Vagina (tissue), 2 donors: ENCODE measurements at places on chromosomes 1 and 21. TPM values are rescaled to one million over a fixed set of nuclear protein-coding genes. Genes with fewer than 3 reads are reported as not detected.

Gene SYT11
- total RNA-seq: 20.9 TPM

GRCh38 chr1:205279986-205280385 is 41.6 kb downstream of the NUAK2 start:
- H3K27me3 ChIP-seq: no peaks in the 10 kb centered on the region
- H3K27ac ChIP-seq: no peak overlapping the region
- H3K36me3 ChIP-seq: no peaks in the 10 kb centered on the region
- DNase-seq: no peak
- H3K4me1 ChIP-seq: peaks cover 28% of the 10 kb centered on the region

DNA sequence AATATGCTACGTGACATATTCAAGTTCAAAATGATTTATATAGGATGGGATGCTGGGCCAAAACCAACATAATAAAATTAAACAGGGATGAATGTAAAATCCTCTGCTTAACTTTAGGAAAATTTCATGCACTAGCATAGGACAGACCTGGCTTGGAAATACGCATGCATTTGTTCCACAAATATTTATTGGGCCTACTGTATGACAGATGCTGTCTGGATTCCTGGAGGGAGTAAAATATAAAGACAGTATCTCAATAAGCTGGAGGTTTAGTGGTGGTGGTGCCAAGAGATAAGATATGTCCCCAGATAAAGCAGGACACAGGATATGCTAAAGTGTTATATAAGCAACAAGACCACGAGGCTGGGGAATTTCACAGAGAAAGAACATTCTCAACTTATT is 15.1 kb downstream of the RCSD1 start:
- no peak overlapping the region for H3K27ac ChIP-seq
- H3K36me3 ChIP-seq: no peaks in the 10 kb centered on the region
- H3K4me3 ChIP-seq: no peak overlapping the region
- H3K27me3 ChIP-seq: no peaks in the 10 kb centered on the region
- no peak for DNase-seq

DNA sequence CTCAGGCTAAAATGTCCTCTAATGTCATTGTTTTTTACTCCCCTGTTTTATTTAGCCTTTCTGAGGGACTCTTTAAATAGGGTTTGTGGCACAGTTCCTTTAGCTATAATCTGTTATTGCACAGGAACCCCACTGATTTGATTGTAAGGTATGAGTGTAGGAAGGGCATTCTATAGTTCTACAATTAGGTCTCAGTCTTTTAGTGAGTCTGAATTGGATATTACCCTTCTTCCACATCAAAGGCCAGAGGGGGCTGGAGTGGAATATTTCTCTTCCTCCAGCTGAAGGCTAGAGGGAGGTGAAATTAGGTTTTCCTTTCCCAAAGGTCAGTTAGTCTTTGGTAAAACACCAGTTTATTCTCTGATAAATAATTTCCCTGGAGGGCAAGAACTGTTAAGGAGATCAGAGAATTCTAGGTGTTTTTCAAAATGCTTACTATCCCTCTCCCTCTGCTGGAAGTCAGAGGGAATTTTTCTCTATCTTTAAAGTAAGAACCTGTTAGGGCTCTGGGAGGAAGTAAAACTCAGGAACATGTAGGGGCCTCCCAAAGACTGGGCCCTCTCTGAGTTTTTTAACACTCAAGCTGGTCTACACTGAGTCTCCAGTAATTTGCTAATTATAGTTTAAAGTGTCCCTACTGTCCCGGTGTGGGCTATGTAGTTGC is 176.3 kb upstream of the ZNHIT6 start:
- DNase-seq: no peak
- H3K27me3 ChIP-seq: no peaks in the 10 kb centered on the region
- H3K27ac ChIP-seq: no peak overlapping the region
- no peak overlapping the region for H3K4me3 ChIP-seq
- no peaks in the 10 kb centered on the region for H3K4me1 ChIP-seq

DNA sequence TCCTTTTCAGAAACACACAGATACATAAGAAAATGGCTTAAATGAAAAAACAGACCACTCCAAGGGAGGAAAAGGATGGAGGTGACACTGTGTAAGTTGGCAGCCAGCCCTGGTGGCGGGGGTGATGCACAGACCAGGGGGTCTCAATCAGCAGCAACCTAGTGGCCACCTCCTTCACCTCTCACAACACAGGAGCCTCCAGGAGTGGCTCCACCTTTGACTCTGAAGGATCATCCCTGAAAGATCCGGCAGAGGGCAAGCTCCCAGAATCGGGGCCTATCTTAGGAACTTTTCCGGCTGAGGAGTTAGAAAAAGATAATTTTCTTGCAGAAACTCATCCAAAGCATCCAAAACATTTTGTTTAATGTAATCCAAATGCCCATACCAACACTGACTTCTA is 51.2 kb upstream of the SMYD2 start:
- no peaks in the 10 kb centered on the region for H3K27me3 ChIP-seq
- no peak overlapping the region for H3K27ac ChIP-seq
- H3K4me3 ChIP-seq: no peak overlapping the region
- no peaks in the 10 kb centered on the region for H3K36me3 ChIP-seq

DNA sequence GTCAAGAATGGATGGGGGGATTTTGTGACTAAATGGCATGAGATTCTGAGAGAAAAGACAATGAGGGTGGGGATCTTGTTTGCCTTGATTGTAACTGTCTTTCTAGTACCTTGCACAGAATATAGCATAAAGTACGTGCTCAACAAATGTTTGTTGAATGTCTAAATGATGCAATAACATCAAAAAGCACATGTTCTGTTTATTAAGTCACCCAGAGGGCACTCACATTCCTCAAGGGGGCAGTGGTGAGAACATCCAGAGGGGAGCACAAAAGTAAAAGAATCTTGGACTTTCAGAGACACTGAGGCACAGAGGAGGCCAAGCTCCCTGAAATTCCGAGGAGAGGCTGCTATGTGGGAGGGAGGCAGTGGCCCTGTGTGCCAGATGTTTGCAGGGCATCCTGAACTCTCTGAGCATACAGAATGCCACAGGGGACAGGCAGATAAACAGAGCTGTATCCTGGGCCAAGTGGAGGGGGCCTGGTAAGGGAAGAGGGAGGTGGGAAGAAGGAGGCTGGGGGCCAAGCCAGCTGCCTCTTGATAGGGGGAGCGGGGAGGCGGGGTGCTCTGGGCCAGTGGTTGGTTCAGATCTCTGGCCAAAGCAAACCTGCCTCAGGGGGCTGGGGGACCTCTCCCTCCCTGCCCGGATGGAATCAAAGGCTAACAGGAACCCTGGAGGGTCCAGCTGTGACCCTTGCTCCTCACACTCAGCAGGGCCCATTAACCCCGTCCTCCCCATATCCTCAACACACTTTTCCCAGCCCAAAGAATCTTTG is 6.5 kb upstream of the ATP1A2 start:
- no peak overlapping the region for H3K4me3 ChIP-seq
- H3K27me3 ChIP-seq: no peaks in the 10 kb centered on the region
- H3K27ac ChIP-seq: no peak overlapping the region
- H3K36me3 ChIP-seq: no peaks in the 10 kb centered on the region
- DNase-seq: no peak
- H3K4me1 ChIP-seq: no peaks in the 10 kb centered on the region

DNA sequence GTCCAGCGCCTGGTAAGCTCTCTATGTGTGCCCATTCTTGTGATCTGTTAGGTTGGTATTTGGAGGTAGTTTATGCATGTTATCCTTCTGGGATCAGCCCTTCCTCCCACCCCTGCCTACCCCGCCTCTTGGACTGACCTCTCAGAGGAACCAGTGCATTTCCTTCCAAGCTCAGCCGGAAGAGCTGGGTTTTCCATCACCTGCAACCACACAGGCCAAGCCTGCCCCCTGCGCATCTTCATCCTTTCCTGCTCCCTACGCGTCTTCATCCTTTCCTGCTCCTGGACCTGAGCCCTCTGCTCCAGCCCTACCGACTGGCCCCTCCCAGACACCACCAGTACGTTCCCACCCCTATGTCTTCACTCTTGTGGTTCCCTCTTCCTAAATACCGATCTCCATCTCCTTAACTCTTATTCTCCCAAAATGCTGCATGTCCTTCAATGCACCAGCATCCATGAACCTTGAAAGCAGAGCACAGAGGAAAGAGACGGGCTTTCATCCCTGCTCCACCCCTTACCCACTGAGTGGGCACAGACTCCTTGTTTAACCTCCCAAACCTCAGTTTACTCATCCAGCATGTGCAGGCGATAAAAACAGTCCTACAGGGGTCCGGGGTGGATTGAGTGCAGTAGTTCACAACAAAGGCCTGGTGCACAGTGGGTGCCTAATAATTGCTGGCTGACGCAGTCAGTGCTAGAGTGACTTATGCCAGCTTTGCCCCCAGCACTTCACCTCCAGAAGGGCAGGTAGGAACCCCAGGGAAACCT is 526.3 kb downstream of the MATN1 start:
- peak; percentile 81 for DNase-seq
- H3K27me3 ChIP-seq: no peaks in the 10 kb centered on the region
- H3K4me1 ChIP-seq: peaks cover 13% of the 10 kb centered on the region
- no peaks in the 10 kb centered on the region for H3K36me3 ChIP-seq
- H3K4me3 ChIP-seq: no peak overlapping the region

DNA sequence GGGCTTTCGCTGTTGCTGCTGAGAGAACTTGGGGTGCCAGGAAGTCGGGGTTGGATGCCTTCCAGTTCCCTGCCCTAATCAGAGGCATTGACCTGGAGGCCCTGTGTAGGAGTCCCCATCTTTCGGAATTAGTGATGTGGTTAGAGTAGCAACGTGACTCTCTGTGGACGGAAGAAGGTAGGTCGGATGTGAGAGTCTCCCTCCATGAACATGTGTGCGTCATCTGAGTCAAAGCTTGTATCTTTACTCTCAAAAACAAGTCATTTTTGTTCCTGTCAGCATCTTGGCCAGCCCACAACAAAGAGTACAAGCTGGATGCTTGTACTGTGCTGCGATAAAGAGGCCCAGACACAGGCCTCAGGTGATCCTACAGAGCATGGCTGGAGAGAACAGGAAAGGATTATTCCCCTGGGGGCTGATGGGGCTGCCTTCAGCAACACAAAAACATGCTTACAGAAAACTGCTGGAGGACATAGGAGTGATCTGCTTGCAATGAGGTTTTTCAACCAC is 31.0 kb upstream of the IL10 start:
- H3K36me3 ChIP-seq: no peaks in the 10 kb centered on the region
- no peak for DNase-seq
- H3K4me3 ChIP-seq: no peak overlapping the region

Gene MPL
- not detected for total RNA-seq

Gene C8B
- total RNA-seq: not detected

Gene DNAJC6
- total RNA-seq: 5.6 TPM

- H3K27ac ChIP-seq: no peak overlapping the region
- no peaks in the 10 kb centered on the region for H3K27me3 ChIP-seq
- H3K4me3 ChIP-seq: no peak overlapping the region
- H3K36me3 ChIP-seq: no peaks in the 10 kb centered on the region
- DNase-seq: no peak
These were observed 287.2 kb downstream of the SRGAP2C start for GRCh38 chr1:121472017-121472416.

GRCh38 chr1:207004931-207005830 is 27.4 kb downstream of the C1orf116 start:
- no peak overlapping the region for H3K27ac ChIP-seq
- no peaks in the 10 kb centered on the region for H3K27me3 ChIP-seq
- DNase-seq: no peak
- no peak overlapping the region for H3K4me3 ChIP-seq
- H3K36me3 ChIP-seq: no peaks in the 10 kb centered on the region
- H3K4me1 ChIP-seq: no peaks in the 10 kb centered on the region

DNA sequence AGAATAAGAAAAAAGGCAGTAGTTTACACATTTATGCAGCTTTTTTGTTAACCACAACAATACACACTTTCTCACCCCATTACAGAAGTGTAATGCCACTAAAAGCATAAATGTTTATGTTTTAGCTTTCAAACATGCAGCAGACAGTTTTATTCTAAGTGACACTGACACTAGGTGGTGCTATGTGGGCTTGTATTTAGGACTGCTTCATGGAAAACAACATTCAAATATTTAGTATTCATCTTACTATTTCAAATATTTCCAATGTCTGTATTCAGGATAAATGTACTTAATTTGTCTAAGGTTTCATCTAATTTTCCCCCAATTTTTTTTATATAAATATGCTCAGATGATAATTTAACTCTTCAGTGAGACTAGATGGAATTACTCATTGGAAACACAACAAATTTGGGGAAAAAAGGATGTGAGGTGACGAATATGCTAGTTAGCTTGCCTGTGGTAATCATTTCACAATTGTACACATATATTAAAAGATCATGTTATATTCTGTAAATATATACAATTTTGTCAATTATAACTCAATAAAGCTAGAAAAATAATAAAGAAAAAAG is 71.4 kb downstream of the USP1 start:
- no peaks in the 10 kb centered on the region for H3K4me1 ChIP-seq
- DNase-seq: no peak
- H3K27ac ChIP-seq: no peak overlapping the region
- peaks cover 27% of the 10 kb centered on the region for H3K36me3 ChIP-seq
- no peak overlapping the region for H3K4me3 ChIP-seq

Gene INTS11
- 142 TPM for total RNA-seq

Gene TTC22
- total RNA-seq: 43.5 TPM

Gene HRNR
- total RNA-seq: not detected

Gene LYPD8
- total RNA-seq: not detected

DNA sequence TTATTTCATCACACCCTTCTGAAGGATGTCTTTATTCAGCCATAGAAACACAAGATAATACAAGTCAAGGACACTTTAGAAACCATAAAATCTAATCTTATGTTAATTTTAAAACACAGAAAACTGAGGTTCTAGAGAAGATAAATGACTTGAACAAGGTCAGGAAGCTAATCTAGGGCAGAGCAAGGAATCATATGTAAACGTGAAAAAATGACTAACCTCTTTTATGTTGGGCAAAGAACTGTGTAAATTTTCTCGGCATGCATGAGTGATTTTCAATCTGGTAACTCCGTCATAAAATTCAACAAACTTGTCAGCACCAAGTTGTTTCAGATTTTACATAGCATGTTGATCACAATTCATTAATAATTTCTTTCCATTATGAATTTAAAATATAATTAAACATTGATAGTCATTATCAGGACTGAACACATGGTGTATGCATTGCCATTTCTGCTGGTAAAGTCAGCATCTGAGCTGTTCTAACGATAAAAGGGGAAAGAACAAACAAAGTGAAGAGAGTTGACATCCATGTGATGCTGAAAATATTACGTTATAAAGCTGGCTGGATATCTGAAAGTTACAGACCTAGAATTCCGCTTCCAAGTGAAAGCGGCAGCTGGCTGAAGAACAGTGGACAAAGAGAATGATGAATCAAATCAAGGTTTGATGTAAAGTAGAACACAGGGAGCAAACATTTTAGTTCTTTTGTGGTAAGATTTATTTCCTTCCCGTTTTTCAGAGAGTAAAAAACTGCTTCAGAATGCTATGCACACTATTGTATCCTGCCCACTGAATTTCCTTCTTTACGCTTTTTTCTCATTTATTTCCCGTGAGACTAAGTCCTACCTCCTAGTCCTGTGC is 1037.4 kb upstream of the TMPRSS15 start:
- H3K4me3 ChIP-seq: no peak overlapping the region
- DNase-seq: no peak
- H3K36me3 ChIP-seq: no peaks in the 10 kb centered on the region
- H3K27me3 ChIP-seq: no peaks in the 10 kb centered on the region
- no peak overlapping the region for H3K27ac ChIP-seq
